Calu3 (cell line): ENCODE measurements at places on chromosomes 5 and 9. TPM values are rescaled to one million over a fixed set of nuclear protein-coding genes. Genes with fewer than 3 reads are reported as not detected.

- H3K27ac ChIP-seq, result no peak overlapping the region
- DNase-seq, result no peak
- H3K4me1 ChIP-seq, result peaks cover 12% of the 10 kb centered on the region
These were observed 245.8 kb upstream of the GAS1 start for GRCh38 chr9:87193151-87193550.

DNA sequence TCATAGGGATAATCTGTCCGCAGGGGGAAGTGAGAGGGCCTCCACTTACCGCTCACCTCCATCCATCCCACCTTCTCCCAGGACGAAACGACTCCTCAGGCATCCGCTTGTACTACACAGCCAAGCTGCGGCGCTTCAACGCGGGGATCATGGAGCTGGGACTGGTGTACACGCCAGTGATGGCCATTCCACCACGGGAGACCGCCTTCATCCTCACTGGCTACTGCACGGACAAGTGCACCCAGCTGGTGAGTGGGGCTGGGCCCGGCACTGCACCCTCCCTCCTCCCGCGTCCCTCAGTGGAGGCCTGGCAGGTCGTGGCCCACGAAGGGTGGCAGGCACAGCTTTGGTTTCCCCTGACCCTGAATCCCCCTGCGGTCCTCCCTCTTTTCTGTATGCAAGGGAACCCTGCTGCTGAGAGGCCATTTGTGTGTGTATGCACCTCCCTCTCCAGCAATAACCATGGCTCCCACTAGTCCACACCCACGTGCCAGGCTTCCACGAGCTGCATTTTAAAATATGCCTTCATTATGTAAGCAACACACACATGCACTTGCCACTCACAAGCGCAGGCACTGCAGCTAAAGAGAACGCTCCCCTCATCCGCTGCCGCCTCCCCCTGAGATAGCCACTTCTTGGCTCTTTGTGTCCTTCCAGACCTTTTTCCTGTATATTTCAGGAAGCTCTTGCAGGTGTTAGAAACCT is 11.8 kb downstream of the DBH start:
- DNase-seq, result no peak
- no peaks in the 10 kb centered on the region for H3K4me1 ChIP-seq
- no peaks in the 10 kb centered on the region for H3K36me3 ChIP-seq
- H3K4me3 ChIP-seq, result no peak overlapping the region

- no peaks in the 10 kb centered on the region for H3K36me3 ChIP-seq
- H3K27me3 ChIP-seq, result no peaks in the 10 kb centered on the region
- H3K4me3 ChIP-seq, result no peak overlapping the region
- DNase-seq, result no peak
- H3K27ac ChIP-seq, result no peak overlapping the region
These were observed 25.0 kb upstream of the GSN start for GRCh38 chr9:121242959-121243346.

- H3K36me3 ChIP-seq, result no peaks in the 10 kb centered on the region
- peaks cover 31% of the 10 kb centered on the region for H3K4me1 ChIP-seq
- DNase-seq, result peak; percentile 3
- no peak overlapping the region for H3K27ac ChIP-seq
These were observed 16.4 kb downstream of the SRD5A1 start for GRCh38 chr5:6649681-6650080.

DNA sequence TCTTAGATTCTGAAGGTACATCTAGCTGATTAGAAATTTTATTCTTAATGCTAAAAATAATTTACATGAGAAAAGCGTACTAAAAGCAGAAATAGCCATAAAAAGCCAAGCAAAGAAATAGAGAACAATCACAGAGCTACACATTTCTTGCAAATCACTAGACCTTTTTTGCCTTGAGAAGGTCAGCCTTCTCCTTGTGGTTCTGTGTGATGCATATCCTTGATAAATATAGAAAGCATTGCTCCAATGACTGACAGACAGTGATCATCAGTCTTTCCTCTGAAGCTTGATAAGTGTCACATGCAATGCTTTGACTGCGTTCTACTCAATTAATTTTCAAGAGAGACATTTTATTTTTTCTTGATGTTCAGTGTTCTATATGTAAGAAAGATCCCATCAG is 226.9 kb downstream of the CEMIP2 start:
- no peak overlapping the region for H3K27ac ChIP-seq
- H3K27me3 ChIP-seq, result no peaks in the 10 kb centered on the region
- no peak overlapping the region for H3K4me3 ChIP-seq
- no peaks in the 10 kb centered on the region for H3K36me3 ChIP-seq
- no peaks in the 10 kb centered on the region for H3K4me1 ChIP-seq

Gene NUTM2G
- total RNA-seq, result not detected in 2 replicates

Gene CAVIN4
- 0.37 and 0.52 TPM in 2 replicates for total RNA-seq

Gene AGXT2
- not detected in 2 replicates for total RNA-seq

Gene PAM
- 88.8 and 142 TPM in 2 replicates for total RNA-seq

Gene CER1
- total RNA-seq, result not detected in 2 replicates

Gene MZB1
- total RNA-seq, result 0.24 TPM in 1 of 2 replicates, not detected in the other

Gene FBP2
- total RNA-seq, result not detected in 2 replicates

Gene GFI1B
- not detected in 2 replicates for total RNA-seq

- H3K36me3 ChIP-seq, result no peaks in the 10 kb centered on the region
- no peak overlapping the region for H3K4me3 ChIP-seq
- no peaks in the 10 kb centered on the region for H3K27me3 ChIP-seq
- no peak for DNase-seq
- no peak overlapping the region for H3K27ac ChIP-seq
These were observed 29.8 kb upstream of the VCAN start for GRCh38 chr5:83441747-83442146.

- peaks cover 24% of the 10 kb centered on the region for H3K4me1 ChIP-seq
- DNase-seq, result peak; percentile 32
- no peaks in the 10 kb centered on the region for H3K27me3 ChIP-seq
- peak overlapping the region; percentile 81 for H3K27ac ChIP-seq
- peak overlapping the region; percentile 96 for H3K4me3 ChIP-seq
- H3K36me3 ChIP-seq, result peaks cover 54% of the 10 kb centered on the region
These were observed 866 bp upstream of the SEMA6A start for GRCh38 chr5:116575326-116576052.

DNA sequence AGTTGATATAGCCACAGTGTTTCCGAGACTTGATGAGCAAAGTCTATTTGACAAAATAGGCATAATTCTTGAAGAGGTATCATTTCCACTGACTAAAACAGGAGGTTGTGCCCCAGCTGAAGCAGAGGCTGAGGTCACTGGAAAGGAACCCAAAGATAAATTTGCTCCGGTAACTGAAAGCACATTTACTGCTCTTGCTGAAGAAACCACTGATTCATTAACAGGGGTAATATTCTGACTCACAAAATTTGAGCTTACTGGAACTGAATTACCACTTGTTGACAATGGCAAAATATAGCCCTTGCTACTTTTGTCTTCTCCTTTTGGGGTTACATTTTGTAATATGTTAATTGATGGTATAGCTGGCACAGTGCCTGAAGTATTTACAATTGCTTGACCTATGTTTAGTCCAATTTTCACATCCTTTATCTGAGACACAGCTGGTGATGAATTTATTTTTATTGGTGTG is 30.2 kb downstream of the MLANA start:
- no peaks in the 10 kb centered on the region for H3K36me3 ChIP-seq
- H3K4me3 ChIP-seq, result no peak overlapping the region
- DNase-seq, result no peak
- H3K27me3 ChIP-seq, result no peaks in the 10 kb centered on the region
- H3K4me1 ChIP-seq, result peaks cover 21% of the 10 kb centered on the region

Gene RANBP17
- total RNA-seq, result 69.3 and 117 TPM in 2 replicates

Gene MYMK
- not detected in 2 replicates for total RNA-seq

DNA sequence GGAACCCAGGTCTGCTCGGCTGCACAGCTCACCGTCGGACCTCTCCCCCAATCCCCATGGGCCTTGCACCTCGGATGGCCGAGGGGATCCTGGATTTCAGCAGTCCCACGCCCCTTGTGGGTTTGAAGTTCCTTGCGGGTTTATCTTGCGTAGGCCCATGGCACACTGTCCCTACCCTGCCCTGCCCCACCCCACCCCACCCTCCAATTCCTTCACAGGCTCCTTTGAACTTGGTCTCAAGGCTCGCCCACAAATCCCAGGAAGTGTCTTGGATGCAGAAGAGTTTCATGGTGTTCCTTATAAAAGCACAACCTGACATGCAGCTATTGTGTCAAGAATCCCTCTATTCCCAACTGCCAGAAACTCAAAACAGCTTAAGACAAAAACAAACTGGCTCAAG is 11.2 kb upstream of the SMIM23 start:
- H3K27me3 ChIP-seq, result peaks cover 48% of the 10 kb centered on the region
- no peaks in the 10 kb centered on the region for H3K36me3 ChIP-seq
- H3K4me3 ChIP-seq, result no peak overlapping the region
- DNase-seq, result no peak
- H3K4me1 ChIP-seq, result no peaks in the 10 kb centered on the region

DNA sequence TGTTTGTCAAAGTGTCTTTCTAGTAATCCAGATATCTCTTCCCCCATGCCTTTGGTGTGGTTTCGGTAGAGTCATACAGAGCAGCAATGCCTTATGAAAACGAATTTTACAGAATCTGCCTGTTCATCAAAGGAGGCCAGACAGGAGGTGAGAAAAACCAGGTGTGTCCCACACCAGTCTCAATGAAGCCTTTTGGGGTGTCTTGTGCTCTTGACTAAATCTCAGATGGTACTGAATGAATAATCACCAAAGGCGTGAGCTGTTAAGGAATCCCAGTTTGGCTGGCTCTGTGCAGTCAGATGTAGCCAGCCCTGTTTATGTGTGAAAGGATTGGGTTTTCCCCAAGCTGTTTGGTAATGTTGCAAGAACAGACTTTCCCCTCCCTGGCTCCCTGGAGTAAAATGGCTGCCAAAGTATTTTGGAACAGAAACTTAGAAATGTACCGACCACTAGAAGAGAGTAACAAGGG is 70.8 kb upstream of the CDKN2B start:
- H3K4me3 ChIP-seq, result no peak overlapping the region
- peaks cover 5% of the 10 kb centered on the region for H3K36me3 ChIP-seq
- no peak overlapping the region for H3K27ac ChIP-seq
- no peaks in the 10 kb centered on the region for H3K27me3 ChIP-seq
- peaks cover 35% of the 10 kb centered on the region for H3K4me1 ChIP-seq

Gene SLC34A3
- 0.26 and 0.34 TPM in 2 replicates for total RNA-seq

Gene SPINK5
- 2.5 and 3.1 TPM in 2 replicates for total RNA-seq
